OCI-M1 (cell line): ENCODE measurements at places on chromosomes 6 and 20.

GRCh38 chr20:60016406-60016805, 58.2 kb downstream of the CDH26 start:
- no peak for DNase-seq

GRCh38 chr6:2378891-2379652, 133.7 kb upstream of the GMDS start:
- DNase-seq, result no peak

DNA sequence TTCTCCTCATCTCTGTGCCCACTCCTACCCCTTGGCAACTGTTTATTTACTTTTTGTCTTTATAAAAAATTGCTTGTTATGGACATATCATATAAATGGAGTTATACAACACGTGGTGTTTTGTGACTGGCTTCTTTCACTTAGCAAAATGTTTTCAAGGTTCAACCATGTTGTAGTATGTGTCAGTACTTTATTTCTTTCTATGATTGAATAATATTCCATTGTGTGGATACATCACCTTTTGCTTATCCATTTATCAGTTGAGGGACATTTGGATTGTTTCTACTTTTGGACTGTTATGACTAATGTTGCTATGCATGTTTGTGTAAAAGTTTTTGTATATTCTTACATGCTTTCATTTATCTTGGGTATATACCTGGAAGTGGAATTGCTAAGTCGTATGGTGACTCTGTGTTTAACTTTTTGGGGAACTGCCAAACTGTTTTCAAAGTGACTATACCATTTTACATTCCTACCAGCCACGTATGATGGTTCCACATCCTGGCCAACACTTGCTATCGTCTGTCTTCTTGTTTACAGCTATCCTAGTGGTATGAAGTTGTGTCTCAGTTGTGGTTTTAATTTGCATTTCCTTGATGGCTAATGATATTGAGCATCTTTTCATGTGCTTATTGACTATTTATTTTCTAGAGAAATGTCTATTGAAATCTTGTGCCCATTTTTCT, 84.4 kb downstream of the SLX4IP start:
- DNase-seq, result no peak

- no peak for DNase-seq
These were observed at the start of gene TGM3 for GRCh38 chr20:2295886-2296515. Gene TGM3, plus strand, starts transcription at chr20:2296001. Its CDS starts 63 bp downstream, at chr20:2296064.

GRCh38 chr6:112156668-112157067, 69.3 kb downstream of the FAM229B start:
- DNase-seq, result no peak

GRCh38 chr6:42898891-42899361, 16.9 kb upstream of the PTCRA start:
- DNase-seq, result peak; percentile 96

GRCh38 chr6:119142637-119143036, 64.2 kb upstream of the FAM184A start:
- no peak for DNase-seq

DNA sequence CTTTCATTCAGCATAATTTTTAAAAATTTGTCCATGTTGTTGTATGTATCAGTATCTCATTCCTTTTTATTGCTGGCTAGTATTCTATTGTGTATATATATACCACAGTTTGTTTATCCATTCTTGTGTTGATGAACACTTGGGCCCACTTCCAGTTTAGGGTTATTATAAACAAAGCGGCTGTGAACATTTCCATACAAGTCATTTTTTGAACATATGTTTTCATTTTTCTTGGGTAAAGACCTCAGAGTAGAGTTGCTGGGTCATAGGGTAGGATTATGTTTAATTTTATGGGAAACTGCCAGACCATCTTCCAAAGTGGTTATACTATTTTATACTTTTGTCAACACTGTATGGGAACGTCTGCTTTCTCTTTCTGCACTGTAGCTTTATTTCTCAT, 55.3 kb downstream of the RBM24 start:
- no peak for DNase-seq

GRCh38 chr6:27838945-27839625, 73.1 kb downstream of the OR2B2 start:
- DNase-seq, result peak; percentile 74
